ENCODE measurements at places on chromosomes 6 and 20. TPM values are rescaled to one million over a fixed set of nuclear protein-coding genes. Genes with fewer than 3 reads are reported as not detected.

SUPT3H gene
- polyA plus RNA-seq: 11.0 TPM

PARD6B gene
- polyA plus RNA-seq: 0.42 TPM

FAM162B gene
- 6.7 TPM for polyA plus RNA-seq

PTK6 gene
- polyA plus RNA-seq: 1.4 TPM

GSS gene
- 22.6 TPM for polyA plus RNA-seq

SLC22A7 gene
- polyA plus RNA-seq: not detected

DNA sequence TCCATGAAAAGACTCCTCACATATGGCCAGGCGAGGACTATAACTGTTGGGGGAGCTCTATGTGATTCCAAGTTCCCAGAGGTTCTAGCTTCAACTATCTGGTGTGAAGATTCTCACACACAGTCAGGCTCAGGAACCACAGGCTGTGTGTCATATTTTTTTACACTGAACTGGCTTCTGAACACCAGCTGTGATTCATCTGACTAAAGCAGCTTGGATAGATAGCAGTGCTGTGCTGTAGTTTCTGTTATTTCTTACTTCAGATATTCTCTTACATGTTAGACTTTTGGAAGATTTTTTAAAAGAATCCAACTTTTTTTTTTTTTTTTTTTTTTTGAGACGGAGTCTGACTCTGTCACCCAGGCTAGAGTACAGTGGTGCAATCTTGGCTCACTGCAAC lies 140.7 kb upstream of the MCHR2 start:
- DNase-seq: no peak

DNA sequence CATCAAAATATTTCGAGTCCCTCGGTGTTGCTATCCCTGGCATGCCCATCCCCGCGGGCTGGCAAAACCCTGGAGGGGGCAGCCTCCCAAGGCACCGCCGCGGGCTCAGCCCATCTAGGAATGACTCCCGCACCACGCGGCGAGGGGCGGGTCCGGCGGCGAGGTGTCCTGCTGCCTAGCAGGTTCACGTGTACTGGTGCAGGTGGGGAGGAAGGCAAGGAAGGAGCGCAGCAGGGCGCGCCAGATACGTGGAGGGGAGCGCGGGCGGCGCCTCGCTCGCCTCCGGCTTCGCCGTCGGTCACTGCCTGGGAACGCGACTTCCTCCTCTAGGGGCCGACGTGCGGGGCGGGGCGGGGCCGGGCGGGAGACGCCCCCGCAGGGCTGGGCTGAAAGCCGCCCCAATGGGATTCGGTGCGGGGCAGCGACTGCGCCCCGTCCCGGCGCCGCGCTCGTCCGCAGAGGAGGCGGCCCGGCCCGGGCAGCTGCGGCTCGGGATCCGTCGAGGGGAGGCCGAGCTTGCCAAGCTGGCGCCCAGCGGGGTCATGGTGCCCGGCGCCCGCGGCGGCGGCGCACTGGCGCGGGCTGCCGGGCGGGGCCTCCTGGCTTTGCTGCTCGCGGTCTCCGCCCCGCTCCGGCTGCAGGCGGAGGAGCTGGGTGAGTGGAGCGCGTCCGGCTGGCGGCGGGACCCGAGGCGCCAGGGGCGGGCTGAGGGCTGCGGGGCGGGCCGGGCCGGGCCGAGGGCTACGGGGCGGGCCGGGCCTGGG lies at the start of gene DCBLD1:
TSS of gene DCBLD1 (plus strand) at position 435 of the 764 bp plus-strand sequence. CDS start at position 543, 108 bp downstream.
- DNase-seq: no peak

GRCh38 chr6:24935366-24936152 lies at the start of gene RIPOR2:
Gene RIPOR2 (minus strand): TSS chr6:24935960. CDS start chr6:24935898, 62 bp downstream.
- no peak for DNase-seq

GRCh38 chr20:57662456-57663240 lies 42.4 kb upstream of the ZBP1 start:
- no peak for DNase-seq

- DNase-seq: no peak
Observed at GRCh38 chr20:45927071-45927878, 7.2 kb upstream of the PCIF1 start.

DNA sequence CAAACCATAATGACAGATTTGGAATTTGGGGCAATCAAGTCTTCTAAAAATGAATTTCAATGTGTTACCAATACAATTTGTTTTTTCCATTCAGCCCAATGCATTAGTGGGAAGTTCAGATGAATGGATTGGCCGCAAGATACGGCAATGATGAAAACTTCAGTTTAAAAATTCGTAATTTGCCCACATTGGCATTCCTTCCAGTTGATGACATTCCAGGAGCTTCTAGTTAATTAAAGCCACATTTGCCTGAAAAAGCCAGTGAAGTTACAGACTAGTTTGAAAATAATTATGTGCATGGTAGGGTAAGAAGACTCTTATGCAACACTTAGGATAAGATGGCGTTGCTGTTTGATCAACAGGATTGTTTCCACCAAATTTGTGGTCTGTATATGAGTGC lies 46.2 kb downstream of the NHLRC1 start:
- no peak for DNase-seq

DNA sequence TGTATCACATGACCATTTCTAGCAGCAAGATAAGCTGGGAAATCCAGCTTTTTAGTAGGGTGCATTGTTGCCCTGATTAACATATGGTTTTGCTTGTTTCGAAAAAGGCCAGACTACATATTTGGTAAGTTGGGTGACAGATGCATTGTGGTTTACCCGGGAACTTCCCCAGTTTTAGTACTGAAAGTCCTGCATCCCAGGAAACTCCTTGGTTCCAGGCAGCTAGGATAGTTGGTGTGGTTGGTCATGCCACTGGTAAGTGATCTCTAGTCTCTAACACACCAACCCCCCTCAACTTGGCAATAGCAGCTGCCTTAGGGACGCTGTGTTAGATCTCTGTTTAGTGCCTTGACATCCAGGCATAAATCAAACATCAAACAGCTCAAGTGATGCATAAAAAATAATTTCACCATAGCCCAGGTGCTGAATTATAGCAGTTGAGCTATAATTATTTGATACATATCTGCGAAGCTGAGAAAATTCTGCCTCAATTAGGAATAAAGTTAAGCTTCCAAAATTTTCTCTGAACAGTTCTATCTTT lies 216.5 kb downstream of the TFAP2C start:
- DNase-seq: no peak

GRCh38 chr6:89013438-89013837 lies 50.0 kb upstream of the RNGTT start:
- no peak for DNase-seq

DNA sequence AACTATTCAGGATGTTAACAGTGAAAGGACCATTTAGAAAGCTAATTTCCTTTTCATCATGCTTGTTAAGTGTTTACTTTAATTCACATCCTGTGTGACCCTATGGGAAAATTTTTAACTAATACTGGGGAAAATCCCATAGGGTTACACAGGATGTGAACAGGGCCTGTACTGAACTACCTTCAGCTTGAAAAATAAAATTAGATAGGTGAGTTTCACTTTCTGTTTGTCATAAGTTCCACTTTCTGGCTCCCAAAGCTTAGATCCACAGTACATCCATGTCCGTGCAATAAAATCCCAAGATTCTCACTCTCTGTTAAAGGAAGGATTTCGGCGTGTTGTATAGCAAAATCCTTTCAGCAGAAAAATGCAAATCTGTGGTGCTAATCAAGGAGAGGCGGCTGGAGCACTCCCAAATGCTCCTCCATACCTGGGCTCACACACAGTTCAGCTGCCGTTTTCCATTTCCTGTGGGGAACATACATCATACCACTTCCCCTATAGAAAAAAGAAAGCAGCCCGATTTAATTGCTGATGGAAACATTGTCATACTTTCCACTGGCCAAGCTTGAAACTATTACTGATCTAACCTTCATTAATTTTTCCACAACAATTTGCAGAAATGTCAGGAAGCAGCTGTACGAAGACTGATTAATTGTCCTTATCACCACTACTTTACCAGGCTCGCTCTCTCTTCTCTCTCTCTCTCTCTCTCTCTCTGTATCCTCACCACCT lies 125.2 kb downstream of the HIVEP2 start:
- peak; percentile 83 for DNase-seq
